ENCODE measurements at places on chromosomes 2 and 18.
A peak's percentile ranks its signal among the peaks of the same experiment; 100 is the strongest.

GRCh38 chr2:45739796-45740485 lies 88.5 kb downstream of the PRKCE start:
- DNase-seq = no peak

DNA sequence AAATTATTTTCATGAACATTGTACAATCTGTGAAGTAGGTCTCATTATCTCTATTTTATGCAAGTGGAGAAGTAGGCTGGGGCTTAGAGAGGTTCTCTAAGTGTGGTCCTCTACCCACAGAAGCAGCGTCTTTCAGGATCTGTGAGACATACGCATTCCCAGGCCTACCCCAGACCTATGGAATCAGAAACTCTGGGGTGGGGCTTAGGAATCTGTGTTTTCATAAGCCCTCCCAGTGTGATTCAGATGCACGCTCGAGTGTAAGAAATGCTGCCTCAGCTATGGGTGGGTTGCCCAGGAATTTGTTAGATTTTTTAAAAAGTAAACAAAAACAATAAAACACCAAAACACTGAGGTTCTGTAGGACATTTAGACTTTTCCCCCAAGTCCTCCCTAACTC lies 14.8 kb upstream of the ZAP70 start:
- no peak for DNase-seq

- DNase-seq = no peak
Measured at GRCh38 chr2:106176446-106177099, 17.5 kb downstream of the UXS1 start.

- peak; percentile 18 for DNase-seq
Measured at GRCh38 chr2:240288087-240288521, 147.4 kb upstream of the GPC1 start.

DNA sequence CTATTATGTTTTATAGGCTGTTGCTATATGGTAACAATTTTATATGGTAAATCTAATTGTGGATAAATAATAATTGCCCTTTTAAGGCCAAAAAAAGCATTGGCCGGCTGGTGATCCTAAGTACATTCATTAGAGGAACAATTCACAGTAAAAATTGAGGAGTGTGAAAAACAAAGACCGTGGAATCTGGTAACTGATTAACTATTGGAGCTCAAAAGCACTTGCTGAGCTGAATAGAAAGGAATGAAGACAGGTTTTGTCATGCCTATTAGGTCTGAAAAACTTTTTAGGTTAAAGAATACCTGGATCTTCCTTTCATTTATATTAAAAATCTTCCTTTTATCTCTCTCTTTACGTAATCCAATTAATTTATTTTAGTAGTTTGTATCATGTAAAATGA lies 18.5 kb upstream of the RBBP8 start:
- no peak for DNase-seq

DNA sequence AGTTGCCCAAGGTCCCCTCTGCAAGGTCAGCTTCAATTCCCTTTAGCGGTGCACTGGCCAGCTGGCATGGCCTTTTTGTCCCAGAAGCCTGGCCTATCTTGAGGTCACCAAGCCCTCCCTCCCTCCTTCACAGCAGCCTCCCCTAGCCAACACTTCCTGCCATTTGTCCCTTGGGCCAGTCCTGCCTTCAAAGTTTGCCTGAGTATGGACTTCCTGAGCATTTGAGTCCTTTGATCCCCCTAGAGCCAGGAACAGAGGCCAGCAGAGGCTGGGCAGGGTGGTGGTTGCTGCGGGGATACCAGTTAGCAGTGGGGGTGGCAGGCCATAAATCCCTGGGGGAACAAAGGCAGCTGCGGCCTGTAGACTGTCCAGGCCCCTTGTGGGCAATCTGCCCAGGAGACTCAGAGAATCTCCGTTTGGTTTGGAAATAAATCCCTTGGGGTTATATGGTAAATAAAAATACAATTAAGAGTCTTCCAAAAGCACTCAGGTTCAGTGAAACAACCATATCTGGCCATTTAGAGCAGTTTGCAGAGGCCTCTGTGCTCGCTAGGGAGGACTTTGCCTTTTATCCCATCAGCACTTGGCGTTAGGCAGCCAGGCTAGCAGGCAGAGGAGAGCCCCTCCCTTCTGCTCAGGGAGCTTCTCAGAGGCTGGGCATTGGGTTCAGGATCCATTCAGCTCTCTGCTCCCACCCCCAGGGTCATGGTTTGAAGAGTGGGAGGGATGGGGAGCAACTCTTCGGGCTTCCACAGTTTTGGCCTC lies 3.1 kb upstream of the HES6 start:
- DNase-seq = peak; percentile 31

GRCh38 chr2:218394298-218395089 lies 5.2 kb upstream of the CTDSP1 start:
- no peak for DNase-seq

- DNase-seq = no peak
Measured at GRCh38 chr2:195395362-195395761, 261.7 kb upstream of the SLC39A10 start.

- DNase-seq = no peak
Measured at GRCh38 chr2:49616800-49617199, 462.5 kb upstream of the FSHR start.

GRCh38 chr2:201794294-201794693 lies 12.0 kb upstream of the CDK15 start:
- no peak for DNase-seq

DNA sequence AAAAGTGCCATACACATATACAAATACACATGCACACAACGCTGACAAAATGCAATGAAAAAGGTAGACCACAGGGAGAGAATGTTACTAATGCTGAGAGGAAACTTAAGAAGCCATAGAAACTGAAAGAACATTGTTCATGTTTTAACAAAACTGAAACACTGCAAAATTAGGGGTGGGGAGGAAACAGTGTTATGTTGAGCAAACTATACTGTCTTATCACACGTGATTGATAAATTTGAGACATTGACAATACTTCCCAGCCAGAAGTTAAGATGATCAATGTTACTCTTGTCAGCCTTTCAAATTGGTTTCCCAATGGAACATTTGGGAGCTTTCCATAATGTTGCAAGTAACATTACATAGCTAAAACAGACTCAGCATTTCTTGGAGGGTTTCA lies 165.5 kb downstream of the L3MBTL4 start:
- no peak for DNase-seq

- DNase-seq = no peak
Measured at GRCh38 chr18:62434798-62435197, 88.0 kb upstream of the ZCCHC2 start.

GRCh38 chr2:206480161-206480560 lies 36.8 kb downstream of the ADAM23 start:
- no peak for DNase-seq

GRCh38 chr2:185006481-185006880 lies 408.2 kb downstream of the ZNF804A start:
- no peak for DNase-seq

GRCh38 chr2:48727560-48727959 lies 28.0 kb downstream of the LHCGR start:
- DNase-seq = no peak

DNA sequence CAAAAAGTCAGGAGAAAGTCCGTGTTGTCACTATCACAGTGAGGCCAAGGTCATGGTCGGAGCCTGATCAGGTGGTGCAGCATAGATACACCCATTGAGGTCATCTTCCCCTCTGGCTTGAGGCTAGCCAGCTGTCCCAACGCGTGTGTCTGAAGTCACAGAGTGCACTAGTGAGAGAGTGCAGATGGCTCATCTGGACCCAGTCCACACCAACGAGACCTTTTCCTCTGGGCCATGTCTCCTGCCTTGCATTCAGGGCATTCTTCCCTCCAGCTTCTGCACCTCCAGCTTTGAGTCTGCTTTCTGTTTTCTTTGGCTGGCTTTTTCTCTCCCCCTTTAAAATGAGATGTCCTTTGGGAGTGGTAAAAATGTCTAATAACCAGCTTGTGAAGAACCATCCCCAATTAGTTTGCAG lies 146.9 kb downstream of the TDRD15 start:
- no peak for DNase-seq

GRCh38 chr2:167212014-167212648 lies 323.9 kb downstream of the XIRP2 start:
- DNase-seq = no peak

DNA sequence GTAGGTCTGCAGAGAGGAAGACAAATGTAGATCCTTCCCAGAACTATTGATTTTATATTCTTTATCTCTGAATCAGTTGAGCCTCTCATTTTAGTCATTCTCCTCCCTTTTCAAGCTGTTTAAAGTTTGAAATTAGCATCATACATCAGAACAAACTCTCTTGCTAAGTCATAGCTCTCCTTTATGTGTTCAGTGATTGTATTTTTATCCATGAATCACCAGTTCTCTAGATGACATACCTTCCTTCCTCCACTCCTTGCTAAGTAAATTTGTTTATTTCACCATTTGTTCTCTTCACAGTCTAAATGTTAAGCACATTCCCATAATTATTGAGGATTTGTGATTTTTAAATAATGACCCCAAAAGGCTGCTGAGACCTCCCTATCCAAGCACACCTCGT lies 63.5 kb upstream of the RAPGEF4 start:
- no peak for DNase-seq

GRCh38 chr2:42219160-42219559 lies 50.0 kb downstream of the EML4 start:
- DNase-seq = no peak

DNA sequence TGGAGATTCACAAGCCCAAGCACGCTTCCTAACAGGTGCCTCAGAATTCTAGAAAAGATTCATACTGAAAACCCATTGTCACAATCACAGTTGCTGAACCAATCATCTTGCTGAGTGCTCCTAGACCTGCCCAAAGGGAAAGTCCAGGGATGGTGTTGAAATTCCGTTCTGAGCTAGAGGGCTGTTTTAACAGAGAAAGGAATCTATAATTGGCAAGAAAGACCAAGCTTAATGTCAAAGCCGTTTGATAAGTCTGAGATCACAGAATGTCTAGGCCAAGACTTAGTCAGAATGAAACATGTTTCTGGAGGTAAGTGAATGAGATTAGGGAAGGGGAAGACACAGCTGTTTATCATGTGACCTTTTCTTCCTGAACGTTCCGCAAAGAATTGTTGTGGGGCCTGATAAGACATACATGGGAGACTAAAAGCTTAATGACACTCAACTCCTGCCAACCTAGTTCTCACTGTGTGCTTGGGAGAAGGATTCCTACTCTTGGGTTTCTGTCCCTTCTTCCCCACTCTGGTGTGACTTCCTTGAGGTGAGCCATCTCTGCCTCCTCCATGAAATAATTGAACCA lies 27.5 kb downstream of the PMAIP1 start:
- DNase-seq = peak; percentile 61

- DNase-seq = no peak
Measured at GRCh38 chr2:237154082-237154638, 68.5 kb downstream of the COPS8 start.

DNA sequence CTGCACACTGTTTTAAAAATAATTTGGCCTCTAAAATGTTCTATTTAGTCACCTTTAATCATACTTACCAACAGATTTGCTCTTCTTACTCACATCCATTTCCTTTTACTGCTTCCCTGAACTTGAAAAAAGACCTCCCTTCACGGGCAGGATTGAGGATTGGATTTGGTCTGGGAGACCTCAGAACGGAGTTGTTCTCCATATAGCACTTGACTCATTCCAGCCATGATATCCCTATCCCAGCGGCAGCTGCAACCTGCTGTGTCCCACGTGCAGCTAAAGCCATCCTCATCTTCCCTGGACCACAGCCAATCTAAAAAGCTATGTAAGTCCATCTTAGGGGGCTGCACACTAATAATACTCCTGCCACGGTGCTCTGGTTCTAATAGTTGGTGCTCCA lies 97.0 kb upstream of the PTPRM start:
- no peak for DNase-seq

DNA sequence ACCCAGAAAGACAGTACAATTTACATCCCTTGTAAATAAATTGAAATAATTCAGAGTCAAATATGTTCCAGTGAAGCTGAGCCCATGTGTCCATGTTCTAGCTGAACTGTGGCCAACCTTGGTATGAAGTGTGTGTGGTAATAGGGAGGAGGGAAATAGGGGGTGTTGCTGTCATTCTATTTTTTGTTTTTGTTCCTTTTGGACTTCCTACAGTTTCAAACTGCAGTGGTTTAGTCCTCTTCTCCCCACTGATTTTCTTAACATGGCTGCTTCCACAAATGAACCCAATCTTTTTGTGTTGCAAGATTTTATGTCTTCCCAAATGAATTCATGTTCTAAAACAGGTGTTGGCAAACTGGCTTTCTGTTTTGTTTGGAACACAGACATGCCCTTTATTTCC lies 156.9 kb downstream of the CCBE1 start:
- no peak for DNase-seq

GRCh38 chr2:188051706-188052105 lies 240.0 kb upstream of the GULP1 start:
- no peak for DNase-seq

- DNase-seq = no peak
Measured at GRCh38 chr2:101089942-101090799, 61.0 kb downstream of the TBC1D8 start.

DNA sequence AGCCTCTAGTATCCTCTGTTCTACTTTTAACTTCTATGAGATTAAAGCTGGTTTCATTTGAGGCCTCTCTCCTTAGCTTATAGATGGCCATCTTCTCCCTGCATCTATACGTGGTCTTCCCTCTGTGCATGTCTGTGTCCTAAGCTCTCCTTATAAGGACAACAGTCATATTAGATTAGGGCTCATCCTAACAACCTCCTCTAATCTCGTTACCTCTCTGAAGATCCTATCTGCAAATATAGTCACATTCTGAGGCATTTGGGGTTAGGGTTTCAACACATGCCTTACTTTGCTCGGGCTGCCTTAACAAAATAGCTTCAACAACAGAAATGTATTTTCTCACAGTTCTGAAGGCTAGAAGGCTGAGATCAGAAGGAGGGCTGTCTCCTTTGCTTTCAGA lies 11.6 kb upstream of the APOB start:
- no peak for DNase-seq

DNA sequence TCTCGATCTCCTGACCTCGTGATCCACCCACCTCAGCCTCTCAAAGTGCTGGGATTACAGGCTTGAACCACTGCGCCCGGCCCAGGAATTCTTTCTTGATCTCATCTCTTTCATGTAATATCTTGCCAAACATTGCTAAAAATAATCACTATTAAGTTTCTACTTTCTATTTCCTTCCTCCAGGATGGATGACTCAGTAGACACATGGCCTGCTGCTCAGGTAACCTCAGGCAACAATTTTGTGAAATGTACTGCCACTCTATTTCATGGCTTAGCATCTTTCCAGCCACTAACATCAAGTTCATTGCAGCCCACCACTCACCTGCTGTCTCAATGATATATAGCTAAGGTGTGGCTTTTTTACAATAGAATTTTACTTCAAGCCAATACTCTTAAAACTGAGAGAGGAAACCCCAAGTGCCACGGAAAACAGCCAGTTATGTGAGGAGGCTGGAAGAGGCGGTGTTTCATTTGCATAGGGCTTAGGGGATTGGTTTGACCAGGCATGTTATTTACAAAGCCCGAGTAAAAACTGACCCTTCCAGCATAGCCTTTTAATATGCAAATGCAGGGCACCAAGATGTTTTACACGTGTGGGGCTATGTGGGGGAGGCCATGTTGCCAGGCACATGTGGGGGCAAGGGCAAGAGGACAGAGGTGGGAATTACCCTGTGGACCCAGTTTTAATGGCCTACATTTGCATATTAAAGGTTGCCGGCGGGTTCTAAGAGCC lies 11.3 kb upstream of the SUMO1 start:
- DNase-seq = no peak
